ENCODE measurements at places on chromosomes 6 and 20.
A peak's percentile ranks its signal among the peaks of the same experiment; 100 is the strongest.

GRCh38 chr6:163331245-163331644, 83.3 kb upstream of the QKI start:
- DNase-seq: no peak

DNA sequence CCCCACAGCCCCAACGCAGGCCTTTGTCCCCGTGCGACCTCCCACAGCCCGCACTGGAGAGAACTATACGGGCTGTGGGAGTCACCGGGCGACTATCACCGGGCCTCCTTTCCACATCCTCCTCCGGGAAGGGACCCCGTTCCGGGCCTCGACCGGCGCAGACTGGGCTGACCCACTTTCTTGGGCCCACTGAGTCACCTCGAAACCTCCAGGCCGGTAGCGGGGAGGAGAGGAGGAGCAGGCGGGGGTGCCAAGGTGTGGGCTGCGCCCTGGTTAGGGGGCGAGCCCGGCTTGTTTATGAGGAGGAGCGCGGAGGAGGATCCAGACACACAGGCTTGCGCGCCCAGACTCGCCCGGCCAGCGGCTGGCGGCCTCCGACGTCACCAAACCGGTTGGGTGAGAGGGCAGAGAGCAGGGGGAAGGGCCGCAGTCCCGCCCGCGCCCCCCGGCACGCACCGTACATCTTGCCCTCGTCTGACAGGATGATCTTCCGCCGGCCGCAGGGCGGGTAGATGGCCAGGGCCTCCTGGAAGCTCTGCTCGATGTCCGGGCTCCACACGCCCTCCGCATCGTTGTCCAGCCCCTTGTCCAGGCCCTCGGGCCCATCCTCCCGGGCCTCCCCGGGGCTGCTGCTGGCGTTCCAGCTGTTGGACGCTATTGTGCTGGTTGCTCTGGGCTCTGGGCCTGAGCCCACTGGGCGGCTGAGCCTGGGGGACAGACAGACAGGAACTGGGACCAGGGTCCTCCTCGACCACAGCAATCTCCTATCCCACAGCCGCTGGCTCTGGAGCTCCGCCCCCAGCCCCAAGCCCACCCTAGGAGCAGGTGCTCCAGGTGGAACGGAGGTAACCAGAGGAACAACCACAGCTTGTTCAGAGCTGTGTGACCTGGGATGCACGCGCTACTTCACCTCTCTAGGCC, 10.6 kb downstream of the TEAD3 start:
- DNase-seq: no peak

DNA sequence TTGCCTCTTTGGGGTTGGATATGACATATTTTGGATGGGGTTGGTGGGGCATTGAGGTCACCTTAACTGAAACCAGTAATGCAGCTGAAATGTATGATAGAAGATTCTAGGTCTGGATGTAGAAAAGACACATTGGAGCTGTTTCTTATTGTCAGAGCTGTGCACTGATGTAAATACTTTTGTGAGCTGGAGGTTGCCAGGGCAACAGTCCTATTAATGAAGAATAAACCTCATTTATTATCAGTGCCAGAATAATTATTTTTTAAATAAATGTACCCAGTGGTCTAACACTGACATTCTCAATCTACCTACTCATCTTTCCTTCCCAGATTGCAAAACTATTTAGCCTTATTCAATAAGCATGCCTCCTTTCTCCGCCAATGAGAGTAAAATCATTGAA, 57.0 kb downstream of the CAP2 start:
- DNase-seq: no peak

DNA sequence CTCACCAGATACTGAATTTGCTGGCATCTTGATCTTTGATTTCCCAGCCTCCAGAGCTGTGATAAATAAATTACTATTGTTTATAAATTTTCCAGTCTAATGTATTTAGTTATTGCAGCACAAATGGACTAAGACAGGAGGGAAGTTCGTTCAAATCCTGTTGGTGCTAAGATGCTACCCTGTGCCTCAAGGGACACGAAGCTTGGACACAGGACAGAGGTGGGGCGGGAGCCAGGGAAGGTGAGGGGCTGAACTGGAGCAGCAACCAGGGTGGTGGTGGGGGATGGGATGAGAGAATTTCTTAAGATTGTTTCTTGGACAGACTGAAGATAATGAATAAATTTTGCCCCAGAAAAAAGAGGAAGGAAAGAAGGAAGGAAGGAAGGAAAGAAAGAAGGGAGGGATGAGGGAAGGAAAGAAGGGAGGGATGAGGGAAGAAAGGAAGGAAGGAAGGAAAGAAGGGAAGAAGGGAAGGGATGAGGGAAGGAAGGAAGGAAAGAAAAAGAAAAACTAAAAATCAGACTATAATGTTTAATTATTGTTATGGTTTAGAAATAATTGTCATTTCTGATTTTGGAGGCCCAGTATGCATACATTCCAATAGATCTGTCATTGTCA, 127.2 kb downstream of the CDC5L start:
- DNase-seq: no peak

DNA sequence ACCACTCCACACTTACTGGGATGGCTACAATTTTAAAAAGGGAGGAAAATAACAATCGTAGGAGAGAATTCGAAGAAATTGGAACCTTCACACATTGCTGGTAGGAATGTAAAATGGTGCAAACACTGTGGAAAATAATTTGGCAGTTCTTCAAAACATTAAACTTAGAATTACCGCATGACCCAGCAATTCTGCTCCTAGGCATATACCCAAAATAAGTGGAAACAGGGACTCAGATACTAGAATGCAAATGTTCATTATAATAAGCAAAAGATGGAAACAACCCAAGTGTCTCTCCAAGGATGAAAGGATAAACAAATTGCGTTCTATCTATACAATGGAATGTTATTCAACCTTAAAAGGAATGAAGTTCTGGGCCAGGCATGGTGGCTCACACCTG, 245.5 kb upstream of the TAB2 start:
- DNase-seq: no peak

GRCh38 chr6:81748994-81749393, 3.5 kb downstream of the TENT5A start:
- no peak for DNase-seq

GRCh38 chr6:2179950-2180349, 65.5 kb downstream of the GMDS start:
- no peak for DNase-seq

- no peak for DNase-seq
These were observed 2.7 kb upstream of the EDN3 start for GRCh38 chr20:59297686-59298085.

DNA sequence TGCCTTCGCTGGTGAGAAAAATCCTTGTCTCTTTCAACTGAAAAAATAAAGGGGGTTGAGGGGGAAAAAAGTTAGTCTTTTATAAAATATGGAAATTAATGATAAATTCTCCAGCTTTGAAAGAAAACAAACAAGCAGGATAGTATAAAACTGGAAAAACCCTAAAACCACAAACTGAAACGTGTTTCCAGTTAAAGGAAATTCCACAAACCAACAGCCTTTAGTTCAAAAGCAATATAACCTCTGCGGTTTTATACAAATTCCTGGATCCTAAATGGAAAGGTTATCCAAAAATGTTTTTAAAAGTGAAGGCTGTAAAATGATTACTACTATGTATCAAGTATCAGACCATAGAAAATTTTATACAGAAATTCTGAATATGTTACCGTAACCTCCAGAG, 55.6 kb downstream of the BMP5 start:
- no peak for DNase-seq

- DNase-seq: no peak
These were observed 183.2 kb downstream of the TINAG start for GRCh38 chr6:54491431-54491830.

GRCh38 chr20:7850775-7851490, 89.3 kb downstream of the HAO1 start:
- no peak for DNase-seq

DNA sequence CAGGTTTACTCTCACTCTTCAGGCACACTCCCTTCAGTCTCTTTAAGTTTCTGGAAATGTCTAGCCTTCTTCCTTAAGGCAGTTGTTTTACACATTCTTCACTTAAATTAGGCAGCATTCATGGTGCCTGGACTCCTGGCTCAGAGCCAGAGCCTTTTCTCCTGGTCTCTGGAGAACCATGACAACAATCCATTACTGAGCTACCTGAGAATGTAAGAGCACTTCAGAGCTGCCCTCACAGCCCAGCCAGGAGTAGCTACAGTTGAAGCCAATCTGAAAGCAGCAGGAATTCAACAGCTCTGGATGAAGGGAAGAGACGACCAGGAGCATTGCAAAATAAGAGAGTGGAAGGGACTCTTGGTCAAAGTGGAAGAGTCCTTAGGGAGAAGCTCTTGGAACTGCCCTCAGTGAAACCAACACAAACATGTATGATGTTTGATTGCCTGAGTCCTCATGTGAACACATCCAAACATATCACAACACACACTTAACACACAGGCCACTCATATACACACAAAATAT, 416.8 kb upstream of the SPTLC3 start:
- DNase-seq: no peak

GRCh38 chr20:23205211-23205610, 119.1 kb upstream of the CD93 start:
- no peak for DNase-seq

- DNase-seq: no peak
These were observed 29.9 kb upstream of the TRIM27 start for GRCh38 chr6:28953585-28954258.

- DNase-seq: no peak
These were observed 180.7 kb upstream of the GGTLC1 start for GRCh38 chr20:24169256-24169655.

GRCh38 chr20:33696448-33696847, 10.3 kb upstream of the E2F1 start:
- DNase-seq: no peak

- DNase-seq: no peak
These were observed 115.4 kb downstream of the JPH2 start for GRCh38 chr20:44071526-44072111.

DNA sequence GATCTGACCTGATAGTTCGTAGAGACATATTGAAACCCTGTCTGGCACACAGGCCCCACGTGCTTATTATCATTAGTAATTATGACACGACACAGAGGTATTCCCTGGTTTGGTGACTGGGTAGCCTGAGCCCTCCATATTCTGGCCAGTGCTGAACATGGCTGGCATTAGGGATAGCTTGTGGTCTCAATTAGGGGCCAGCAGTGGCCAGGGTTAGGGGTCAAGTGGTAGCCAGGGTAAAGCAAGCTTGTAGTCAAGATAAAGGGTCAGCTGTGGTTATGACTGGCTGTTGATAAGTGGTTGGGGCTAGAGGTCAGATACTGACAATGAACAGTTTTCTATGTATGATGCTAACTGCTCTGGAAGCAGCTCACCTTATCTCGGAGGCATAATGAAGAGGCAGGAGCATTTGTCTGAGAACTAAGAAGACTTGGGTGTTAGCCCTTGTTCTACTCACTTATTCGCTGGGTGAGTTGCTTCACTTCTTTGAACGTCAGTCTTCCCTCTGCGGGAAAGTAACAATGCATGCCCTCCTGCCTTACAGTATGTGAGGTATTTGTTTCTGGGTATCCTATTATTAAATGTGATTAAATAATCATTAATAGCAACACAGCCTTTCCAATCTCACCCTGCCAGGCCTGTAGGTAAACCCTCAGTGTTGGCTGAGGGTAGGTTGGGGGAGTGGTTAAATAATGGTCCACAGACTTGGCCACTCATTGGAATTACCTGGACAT, 66.7 kb downstream of the VEGFA start:
- DNase-seq: no peak

DNA sequence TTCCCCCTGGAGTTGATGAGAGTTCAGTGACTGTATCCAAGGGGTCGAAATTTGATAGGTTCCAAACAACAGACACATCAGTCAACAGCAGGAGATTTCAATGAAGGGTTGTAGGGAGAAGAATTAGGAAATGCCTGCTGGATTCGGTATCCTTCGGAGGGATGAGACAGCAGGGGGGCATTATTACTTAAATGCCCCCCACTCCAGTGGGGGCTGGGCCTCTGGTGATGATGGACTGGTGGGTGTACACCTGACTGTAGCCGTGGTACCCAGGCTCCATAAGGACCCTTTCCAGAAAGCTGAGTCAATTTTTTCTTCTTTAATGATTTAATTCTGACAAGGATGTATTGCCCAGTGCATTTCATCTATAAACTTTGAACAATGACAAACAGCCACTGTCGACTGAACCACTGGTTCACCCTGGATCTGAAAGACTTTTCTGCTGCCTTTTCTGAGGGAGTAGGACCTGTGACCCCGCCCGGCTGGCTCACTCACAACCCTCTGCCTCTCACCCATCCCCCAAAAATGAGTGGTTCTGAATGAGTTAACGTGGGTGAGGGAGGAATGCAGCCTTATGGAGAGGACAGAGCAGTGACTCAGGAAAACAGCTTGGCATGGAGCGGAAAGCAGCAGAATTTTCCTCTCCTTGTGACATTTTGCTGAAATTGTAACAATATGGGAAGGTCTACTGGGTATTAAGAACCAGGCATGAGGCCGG, 41.0 kb downstream of the ZMYND8 start:
- no peak for DNase-seq

DNA sequence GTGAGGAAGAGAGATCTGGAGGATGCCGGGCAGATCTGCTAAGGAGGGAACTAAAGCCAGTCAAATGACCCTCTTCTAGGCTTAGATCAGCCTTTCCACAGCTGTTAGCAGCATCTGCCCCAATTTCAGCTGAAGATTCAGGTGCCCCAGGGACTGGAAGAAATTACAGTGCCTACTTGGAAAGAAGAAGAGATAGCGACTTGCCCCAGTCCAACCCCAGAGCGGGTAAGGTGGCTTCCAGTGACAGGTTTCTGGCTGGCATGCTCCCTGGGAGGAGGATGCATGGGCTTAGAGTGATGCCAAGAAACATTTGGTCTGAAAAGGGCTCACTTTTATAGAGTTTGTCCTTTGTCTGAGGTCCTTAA, 620 bp downstream of the TJAP1 start:
- DNase-seq: no peak

DNA sequence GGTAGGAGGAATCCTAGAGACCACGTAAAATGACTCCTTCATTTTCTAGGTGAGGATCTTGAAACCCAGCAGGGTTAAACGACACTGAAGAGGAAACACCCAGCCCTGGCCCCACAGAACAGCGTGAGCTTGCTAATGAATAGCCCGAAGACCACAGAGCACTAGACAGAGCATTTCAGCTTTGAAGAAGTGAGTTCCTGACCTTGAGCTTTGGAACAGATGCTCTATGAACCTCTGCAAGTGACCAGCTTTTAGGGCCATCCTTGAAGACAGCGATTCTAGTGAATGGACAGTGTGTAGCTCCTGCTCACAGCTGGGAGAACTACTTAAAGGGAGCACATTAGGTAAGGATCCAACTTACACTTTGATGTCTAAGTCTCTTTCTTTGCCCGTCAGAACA, 74.0 kb upstream of the FRMD1 start:
- DNase-seq: no peak

GRCh38 chr6:113401231-113401630, 455.9 kb upstream of the MARCKS start:
- no peak for DNase-seq

DNA sequence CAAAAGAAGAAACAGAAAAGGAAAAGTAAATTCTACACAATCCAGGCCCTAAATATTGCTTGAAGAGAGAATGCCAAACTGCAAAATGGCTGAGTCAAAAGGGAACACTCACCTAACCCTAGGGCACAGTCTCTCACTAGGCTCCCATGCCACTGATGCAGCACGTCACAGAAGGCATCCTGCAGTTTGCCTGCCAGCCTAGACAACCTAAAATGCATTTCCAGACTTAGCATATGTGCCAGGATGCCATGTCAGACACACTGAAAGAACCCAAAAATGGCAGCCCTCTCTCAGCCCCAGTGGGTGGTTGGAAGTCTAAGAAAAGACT, 10.6 kb upstream of the SIRPD start:
- DNase-seq: no peak

GRCh38 chr20:35627121-35627520, 11.5 kb downstream of the SPAG4 start:
- DNase-seq: no peak

GRCh38 chr6:30821862-30822784, 62.2 kb upstream of the DDR1 start:
- peak; percentile 48 for DNase-seq
